H1 (cell line): ENCODE measurements at places on chromosomes 12 and 14. TPM values are rescaled to one million over a fixed set of nuclear protein-coding genes. Genes with fewer than 3 reads are reported as not detected.

- H3K4me1 ChIP-seq: no peaks in the 10 kb centered on the region
- no peak overlapping the region for H3K27ac ChIP-seq
- no peak overlapping the region for H3K4me3 ChIP-seq
- H3K27me3 ChIP-seq: no peaks in the 10 kb centered on the region
These were observed 111.6 kb upstream of the BTG1 start for GRCh38 chr12:92257261-92257660.

The HOXC11 gene
- total RNA-seq: not detected in 2 replicates

DNA sequence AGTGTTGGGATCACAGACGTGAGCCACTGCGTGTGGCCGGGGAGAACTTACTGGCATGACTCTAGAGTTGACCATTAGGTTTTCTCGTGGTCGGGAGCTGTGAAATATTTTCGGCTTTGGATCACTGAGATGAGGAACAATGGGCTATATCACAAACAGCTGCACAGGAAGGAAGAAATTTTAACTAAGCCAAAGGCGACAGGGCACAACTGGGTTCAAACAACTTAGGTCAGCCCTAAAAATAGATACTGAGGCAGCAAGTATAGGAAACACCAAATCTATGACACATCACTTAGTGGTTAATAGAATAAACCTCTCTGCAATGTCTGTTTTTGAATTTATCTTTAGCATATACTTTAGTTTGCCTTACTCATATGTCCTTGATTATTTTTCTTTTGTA lies 162.9 kb downstream of the LRIG3 start:
- H3K4me3 ChIP-seq: no peak overlapping the region
- H3K27me3 ChIP-seq: no peaks in the 10 kb centered on the region
- no peak overlapping the region for H3K27ac ChIP-seq
- no peaks in the 10 kb centered on the region for H3K4me1 ChIP-seq

DNA sequence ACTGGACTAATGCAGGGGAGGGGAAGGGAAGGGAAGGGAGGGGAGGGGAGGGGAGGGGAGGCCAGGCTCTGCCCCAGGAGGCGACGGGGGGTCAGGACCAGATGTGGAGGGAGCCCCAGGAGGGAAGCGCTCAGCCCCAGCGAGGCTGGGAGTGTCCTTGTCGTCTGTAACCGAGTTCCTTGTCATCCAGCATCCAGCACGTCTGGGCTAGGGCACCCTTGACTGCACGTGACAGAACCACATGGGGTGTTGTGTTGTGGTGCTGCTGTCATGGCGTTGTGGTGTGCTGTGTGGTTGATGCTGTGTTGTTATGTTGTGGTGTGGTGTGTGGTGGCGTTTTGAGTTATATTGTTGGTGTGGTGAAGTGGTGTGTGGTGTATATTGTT lies 28.4 kb upstream of the SFSWAP start:
- DNase-seq: no peak
- H3K27me3 ChIP-seq: no peaks in the 10 kb centered on the region
- H3K36me3 ChIP-seq: no peaks in the 10 kb centered on the region
- H3K4me3 ChIP-seq: no peak overlapping the region; the same call in 1 of the 2 replicates
- H3K27ac ChIP-seq: no peak overlapping the region

DNA sequence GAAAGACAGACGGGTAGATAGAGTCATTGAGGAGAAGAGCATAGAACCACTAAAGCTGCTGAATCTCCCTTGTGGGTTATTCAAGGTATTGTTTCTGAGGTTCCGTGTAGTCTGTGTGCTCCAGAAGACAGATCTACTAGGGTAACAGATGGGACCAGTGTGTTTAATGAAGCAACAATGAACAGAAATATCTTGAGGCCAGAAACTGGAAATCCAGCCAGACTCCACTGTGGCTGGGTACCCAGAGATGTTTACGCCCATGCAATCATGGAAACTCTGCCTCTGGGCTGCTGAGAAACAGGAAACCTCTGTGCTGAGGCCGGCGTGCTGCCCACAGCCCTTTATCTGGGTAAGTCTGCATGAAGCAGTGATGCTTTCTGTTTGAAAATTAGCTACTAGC lies 8.3 kb downstream of the PROX2 start:
- DNase-seq: no peak
- H3K27me3 ChIP-seq: no peaks in the 10 kb centered on the region
- H3K36me3 ChIP-seq: no peaks in the 10 kb centered on the region
- H3K27ac ChIP-seq: no peak overlapping the region
- no peaks in the 10 kb centered on the region for H3K4me1 ChIP-seq

DNA sequence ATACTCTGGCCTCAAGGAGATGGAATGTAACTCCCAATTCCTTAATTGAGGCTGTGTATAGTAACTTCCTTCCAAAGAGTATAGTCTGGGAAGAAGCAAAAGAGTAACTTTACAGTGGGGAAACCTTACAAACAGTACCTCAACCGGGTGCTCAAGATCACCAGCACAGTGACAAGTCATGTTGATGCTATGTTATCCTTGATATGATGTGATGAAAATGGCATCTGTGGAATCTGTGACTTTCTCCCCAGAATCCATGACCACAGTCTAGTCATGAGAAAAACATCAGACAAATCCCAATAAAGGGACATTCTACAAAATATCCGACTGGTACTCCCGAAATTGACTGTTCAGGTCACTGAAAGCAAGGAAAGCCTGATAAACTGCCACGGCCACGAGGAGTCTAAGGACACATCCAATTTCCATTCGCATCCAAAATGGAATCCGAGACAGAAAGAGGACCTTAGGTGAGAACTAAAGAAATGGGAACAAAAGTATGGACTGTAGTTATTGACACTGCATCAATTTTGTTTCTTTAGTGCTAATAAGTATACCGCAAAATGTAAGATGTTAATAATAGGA lies 97.3 kb upstream of the FRMD6 start:
- H3K27ac ChIP-seq: no peak overlapping the region
- H3K27me3 ChIP-seq: no peaks in the 10 kb centered on the region
- no peak for DNase-seq

- no peak overlapping the region for H3K27ac ChIP-seq
- H3K27me3 ChIP-seq: peaks cover 18% of the 10 kb centered on the region; the same call in 1 of the 2 replicates
- H3K36me3 ChIP-seq: no peaks in the 10 kb centered on the region
- H3K4me1 ChIP-seq: peaks cover 3% of the 10 kb centered on the region
- no peak for DNase-seq
These were observed 6.3 kb downstream of the FLRT2 start for GRCh38 chr14:85535991-85536832.

DNA sequence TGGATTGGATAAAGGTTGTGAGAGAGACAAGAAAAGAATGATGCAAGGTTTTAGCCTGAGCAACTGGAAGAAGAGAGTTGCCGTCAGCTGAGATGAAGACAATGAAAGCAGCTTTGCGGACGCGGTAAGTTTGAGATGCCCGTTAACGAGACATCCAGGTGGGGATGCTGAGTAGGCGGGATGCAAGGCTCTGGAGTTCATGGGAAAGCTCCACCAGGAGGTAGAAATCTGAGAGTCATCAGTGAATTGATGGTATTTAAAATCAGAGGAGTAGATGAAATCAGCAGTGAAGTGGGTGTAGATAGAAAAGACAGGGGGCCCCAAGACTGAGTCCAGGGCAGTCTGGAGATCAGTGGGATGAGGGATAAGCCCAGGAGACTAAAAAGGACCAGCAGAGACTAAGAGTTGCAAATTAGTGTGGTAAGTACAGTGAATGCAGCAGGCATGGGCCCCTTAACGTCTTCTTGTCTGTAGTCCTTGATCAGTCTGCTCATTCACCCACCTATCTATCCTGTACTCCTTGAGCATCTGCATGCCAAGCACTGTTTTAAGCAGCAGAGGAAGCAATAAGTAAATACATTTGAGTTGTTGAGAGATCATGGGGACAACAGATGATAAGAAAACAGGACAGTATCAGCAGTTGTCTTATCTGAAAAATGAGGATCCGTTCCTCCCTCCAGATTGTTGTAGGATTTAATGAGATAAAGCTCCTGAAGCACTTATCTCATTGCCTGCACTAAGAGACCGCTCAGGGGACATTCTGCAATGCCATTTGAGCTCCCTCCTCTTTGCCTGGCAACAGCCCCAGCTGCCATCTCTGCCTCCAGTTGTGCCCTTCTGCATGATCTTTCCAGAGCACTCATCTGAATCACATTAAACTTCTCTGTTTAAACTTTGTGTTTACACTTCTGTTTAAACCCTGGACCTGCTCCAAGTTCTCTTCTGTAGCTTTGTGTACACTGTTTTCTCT lies 91.5 kb downstream of the APAF1 start:
- no peak for DNase-seq
- no peak overlapping the region for H3K27ac ChIP-seq
- no peak overlapping the region for H3K4me3 ChIP-seq
- peaks cover under 1% of the 10 kb centered on the region for H3K4me1 ChIP-seq
- no peaks in the 10 kb centered on the region for H3K27me3 ChIP-seq
- no peaks in the 10 kb centered on the region; the same call in 1 of the 2 replicates for H3K36me3 ChIP-seq

DNA sequence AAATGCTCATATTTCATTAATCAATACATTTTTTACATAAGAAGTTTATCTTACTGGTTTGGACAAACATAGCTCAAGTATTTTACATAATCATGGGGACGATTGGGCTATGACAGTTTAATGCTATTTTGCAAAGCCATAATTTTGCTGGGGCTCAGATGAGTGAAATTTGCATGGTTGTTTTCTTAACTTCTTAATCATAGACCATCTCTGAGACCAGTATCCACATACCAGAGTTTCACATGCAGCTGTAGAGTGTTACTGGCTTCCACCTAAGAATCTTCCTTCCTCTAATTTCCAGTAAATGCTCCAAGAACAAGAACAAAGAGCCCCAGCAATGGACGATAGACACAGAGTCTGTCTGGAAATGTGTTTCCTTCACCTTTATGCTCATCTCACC lies 303.0 kb upstream of the TMEM132C start:
- no peaks in the 10 kb centered on the region for H3K36me3 ChIP-seq
- no peaks in the 10 kb centered on the region for H3K4me1 ChIP-seq
- H3K4me3 ChIP-seq: no peak overlapping the region
- H3K27me3 ChIP-seq: no peaks in the 10 kb centered on the region
- no peak for DNase-seq
- no peak overlapping the region for H3K27ac ChIP-seq

DNA sequence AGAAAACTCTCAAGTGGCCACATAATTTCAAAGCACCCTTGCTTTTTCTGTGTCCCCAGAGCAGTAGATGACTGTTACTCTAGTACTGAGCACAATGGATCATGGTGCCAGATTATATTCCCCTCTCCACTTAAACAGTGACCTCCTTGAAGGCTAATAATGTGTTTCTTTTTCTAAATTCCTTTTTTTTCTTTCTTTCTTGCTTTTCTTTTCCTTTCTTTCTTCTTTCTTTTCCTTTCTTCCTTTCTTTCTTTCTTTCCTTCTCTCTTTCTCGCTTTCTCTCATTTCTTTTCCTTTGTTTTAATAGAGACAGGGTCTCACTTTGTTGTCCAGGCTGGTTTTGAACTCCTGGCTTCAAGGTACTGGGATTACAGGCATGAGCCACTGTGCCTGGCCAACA lies 26.2 kb upstream of the TSPAN11 start:
- H3K4me1 ChIP-seq: no peaks in the 10 kb centered on the region
- no peak overlapping the region for H3K4me3 ChIP-seq
- H3K27ac ChIP-seq: no peak overlapping the region
- DNase-seq: no peak
- H3K36me3 ChIP-seq: no peaks in the 10 kb centered on the region

The ARHGAP9 gene
- 2.3 and 3.2 TPM in 2 replicates for total RNA-seq

The EEA1 gene
- 16.5 and 18.8 TPM in 2 replicates for total RNA-seq

GRCh38 chr12:38586789-38587188 lies 270.2 kb downstream of the ALG10B start:
- no peaks in the 10 kb centered on the region for H3K27me3 ChIP-seq
- H3K36me3 ChIP-seq: no peaks in the 10 kb centered on the region
- no peak overlapping the region for H3K4me3 ChIP-seq
- DNase-seq: no peak

DNA sequence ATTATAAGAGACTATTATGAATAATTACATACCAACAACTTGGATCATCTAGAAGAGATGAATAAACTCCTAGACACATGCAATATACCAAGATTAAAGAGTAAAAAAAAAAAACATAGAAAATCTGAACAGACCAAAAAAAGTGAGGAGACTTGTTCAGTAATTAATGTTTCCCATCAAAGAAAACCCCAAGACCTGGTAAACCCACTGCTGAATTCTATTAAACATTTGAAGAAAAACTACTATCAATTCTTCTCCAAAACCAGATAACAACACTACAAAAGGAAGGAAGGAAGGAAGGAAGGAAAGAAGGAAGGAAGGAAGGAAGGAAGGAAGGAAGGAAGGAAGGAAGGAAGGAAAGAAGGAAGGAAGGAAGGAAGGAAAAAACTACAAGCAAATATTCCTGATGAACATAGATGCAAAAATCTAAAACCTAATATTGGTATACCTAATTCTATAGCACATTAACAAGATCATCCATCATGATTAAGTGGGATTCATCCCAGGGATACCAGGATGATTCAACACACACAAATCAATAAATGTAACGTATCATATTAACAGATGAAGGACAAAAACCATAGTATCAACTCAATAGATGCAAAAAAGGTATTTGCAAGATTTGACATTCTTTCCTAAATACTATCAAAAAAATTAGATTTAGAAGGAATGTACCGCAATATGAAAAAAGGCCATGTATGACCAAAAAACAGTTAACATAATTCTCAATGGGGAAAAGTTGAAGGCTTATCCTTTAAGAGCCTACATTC lies 445.5 kb downstream of the KCNH5 start:
- H3K27me3 ChIP-seq: no peaks in the 10 kb centered on the region
- no peak overlapping the region for H3K4me3 ChIP-seq
- no peaks in the 10 kb centered on the region for H3K36me3 ChIP-seq
- no peak for DNase-seq

DNA sequence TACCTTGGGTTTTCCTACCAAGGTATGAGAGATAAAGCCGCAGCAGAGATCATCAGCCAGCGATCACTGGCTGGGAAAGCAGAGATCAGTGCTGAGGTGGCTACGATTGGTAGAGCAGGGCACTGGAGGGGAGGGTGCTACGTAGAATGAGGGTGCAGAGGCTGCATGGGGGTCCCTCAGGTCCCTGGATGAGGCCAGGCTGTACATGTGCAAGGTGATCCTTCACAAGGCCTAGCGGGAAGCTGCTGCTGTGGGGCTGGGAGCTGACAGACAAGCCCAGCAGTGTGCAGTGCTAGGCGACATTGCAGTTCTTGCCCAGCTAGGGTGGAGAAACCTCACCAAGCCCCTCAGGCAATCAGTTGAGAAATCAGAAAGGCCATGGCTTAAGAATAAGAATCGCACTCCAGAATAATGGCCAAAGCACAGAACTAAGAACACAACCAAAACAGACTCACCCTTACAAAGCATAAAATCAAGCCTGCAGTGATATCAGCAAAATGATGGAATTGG lies 37.2 kb upstream of the GPR132 start:
- H3K4me1 ChIP-seq: no peaks in the 10 kb centered on the region
- no peaks in the 10 kb centered on the region for H3K36me3 ChIP-seq
- DNase-seq: no peak
- no peak overlapping the region for H3K27ac ChIP-seq

DNA sequence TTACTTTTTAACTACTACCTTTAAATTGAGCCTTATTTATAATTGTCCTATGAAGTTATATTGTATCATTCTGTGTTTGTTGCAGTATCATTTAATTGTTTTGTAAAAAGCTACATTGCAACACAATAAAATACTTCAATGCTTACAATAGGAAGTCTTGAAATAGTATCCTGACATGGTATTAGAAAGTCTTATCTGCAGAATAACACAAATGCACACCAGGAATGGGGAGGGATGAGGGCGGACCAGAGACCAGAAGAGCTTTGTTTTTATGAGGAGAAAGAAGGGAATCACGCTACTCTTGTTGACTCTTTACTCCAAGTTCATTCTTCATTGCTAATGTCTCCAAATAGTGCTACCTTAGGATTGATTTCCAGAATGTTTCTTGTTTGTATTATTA lies 120.2 kb downstream of the MON2 start:
- H3K27me3 ChIP-seq: no peaks in the 10 kb centered on the region
- H3K4me3 ChIP-seq: no peak overlapping the region
- no peaks in the 10 kb centered on the region for H3K4me1 ChIP-seq
- H3K36me3 ChIP-seq: no peaks in the 10 kb centered on the region
- DNase-seq: no peak
- H3K27ac ChIP-seq: no peak overlapping the region
